Fibroblast of pulmonary artery (primary cell): ENCODE measurements at places on chromosomes 7 and 10.

DNA sequence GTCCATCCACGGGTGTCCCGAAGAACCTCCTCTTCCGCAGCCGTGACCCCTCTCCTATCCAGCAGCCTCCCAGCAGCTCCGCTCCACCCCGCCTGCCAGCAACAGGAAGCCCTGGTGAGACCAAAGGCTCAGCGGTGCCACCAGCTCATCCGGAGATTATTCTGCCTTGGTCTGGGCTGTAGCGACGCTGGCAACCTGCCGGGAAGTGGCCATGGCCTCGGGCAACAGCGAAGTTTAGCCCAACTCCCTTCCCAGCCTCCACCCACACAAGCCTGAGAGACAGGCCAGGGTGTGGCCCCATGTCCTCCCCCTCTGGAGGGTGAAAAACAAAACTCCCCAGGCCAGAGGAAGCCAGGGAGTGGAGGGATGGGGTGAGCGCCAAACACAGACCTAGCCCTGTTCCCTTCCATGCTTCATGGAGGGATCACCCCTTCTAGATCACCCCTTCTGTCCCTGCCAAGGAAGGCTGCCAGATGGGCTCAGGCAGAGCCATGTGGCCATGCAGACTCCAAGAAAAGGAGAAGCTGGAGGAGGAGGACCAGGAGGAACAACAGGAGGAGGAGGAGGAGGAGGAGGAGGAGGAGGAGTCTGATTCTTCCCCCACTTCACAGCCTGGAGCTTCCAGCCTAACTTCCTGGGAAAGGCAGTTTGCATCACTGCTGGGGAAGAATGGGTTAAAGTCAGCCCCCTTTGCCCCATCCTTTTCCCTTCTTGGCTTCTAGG lies 918 bp downstream of the CALHM2 start:
- peak; percentile 42 for DNase-seq

DNA sequence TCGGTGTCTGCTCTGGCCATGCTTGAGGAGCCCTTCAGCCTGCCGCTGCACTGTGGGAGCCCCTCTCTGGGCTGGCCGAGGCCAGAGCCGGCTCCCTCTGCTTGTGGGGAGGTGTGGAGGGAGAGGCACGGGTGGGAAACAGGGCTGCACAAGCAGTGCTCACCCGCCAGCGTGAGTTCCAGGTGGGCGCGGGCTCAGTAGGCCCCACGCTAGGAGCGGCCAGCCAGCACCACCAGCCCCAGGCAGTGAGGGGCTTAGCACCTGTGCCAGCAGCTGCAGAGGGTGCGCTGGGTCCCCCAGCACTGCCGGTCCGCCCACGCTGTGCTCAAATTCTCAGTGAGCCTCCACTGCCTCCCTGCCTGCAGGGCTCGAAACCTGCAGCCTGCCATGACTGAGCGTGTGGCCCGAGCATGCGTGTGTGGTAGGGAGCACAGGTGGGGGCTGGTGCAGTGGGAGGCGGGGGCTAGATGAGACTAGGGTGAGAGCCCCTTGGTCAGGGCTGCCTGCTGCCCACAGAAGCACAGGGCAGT lies 223.0 kb downstream of the ZNF248 start:
- DNase-seq = no peak

- DNase-seq = no peak
Measured at GRCh38 chr7:113548137-113548536, 370.7 kb downstream of the PPP1R3A start.

GRCh38 chr10:121418126-121418777 lies 180.0 kb downstream of the FGFR2 start:
- no peak for DNase-seq

DNA sequence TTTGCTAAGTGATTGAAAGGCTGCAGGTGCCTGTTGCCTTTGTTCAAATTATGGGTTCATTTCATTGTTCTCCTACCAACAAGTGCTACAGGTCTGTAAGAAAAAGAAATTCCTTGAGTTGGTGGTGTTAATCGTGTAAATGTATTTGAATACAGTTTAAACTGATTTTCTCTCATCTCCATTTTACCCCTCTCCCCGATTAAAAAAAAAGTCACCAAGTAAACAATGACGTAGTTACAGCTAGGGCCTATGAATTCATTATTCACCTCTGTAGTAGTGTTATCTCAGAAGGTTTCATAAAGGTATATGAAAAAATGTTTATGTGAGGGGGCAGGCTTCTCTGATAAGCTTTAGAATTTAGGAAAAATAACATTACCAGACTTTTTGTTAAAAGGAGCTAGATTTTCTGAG lies 1.1 kb downstream of the REEP3 start:
- DNase-seq = peak; percentile 17

DNA sequence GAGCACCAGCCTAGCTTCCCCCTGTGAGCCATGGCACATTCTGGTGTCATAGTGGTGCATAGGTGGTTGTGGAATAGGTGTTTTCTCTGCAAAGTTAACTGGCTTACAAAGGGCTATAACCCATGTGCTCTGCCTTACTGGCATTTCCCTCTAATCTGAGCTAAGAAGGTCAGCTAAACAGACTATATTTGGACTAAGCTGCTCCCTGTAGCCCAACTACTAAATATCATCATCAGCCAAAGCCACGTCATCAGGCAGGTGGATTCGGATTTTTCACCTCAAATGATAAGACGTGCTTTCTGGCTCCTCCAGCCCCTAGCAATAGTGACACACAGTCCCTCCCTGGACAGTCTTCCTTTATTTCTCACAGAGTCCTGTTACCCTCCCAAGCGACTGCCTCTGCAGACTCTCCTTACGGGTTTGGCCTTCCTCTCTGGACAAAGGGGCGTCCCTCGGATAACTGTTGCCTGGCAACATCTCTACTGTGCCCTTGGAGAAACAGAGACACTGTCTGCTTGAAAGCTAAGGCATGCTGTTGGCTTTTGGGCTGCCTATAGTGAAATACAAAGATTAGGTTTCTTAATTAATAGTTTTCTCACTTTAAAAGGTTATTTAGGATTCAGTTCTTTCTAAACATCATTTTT lies 9.1 kb downstream of the SLC13A4 start:
- DNase-seq = no peak

- DNase-seq = no peak
Measured at GRCh38 chr10:24476913-24477701, 246.6 kb downstream of the ARHGAP21 start.

GRCh38 chr7:96870934-96871333 lies 134.4 kb upstream of the DLX6 start:
- DNase-seq = no peak

DNA sequence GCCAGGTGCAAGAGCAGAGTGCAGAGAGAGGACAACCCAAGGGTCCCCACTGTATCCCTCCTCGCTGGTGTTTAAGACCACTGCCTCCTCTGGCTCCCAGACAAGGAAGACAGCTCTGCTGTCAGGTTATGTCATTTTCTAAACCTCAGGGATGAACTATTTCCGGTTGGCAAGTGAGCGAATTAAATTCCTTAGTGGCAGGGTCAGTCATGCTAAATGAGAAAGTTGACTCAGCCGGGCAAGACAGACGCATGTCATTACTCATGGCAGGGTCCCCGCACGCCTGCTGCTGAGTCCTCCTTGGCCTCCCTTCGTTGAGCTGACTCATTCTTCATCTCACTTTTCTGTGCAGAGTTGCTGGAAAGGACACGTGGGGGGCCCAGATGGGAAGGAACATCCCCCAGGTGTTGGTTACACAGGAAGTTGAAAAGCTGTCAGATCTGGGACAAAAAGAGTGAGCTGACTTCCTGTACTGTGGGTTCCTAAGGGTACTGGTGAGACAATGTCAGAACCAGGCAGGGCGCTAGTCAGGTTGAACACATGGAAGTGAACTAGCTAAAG lies 47.1 kb upstream of the UCN3 start:
- DNase-seq = peak; percentile 70

DNA sequence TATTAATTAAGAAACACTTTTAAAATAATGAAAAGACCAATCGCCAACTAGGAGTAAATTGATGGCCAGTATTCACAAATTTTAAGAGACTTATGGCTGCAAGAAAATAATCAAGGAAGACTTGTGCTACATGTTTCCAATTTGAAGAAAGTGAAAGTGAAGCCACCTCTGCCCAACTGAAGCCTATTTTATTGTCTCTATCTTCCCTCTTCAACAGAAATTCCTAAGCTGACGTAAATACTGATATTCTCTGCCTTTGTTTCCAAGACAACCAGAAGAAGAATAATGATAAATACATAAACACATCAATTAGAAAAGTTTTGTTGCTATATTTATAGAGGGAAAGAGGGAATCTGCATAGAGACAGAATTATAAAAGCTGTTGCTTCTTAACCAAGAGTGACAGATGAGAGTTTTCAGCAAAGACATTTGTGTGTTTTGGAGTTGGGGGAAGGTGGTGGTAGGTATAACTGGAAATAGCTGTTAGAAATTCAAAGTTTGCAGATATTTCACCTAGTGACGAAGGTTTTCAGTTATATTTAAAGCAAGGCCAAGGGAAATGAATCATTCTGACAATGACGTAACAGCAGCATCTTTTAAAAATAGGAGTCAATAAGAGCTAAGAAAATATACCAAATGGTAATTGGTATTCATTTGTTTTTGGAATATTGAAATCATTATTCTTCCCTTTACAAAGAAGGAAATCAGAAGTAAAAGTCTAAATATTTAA lies 576.6 kb upstream of the SORCS1 start:
- peak; percentile 68 for DNase-seq

GRCh38 chr10:48907730-48908129 lies 31.9 kb downstream of the LRRC18 start:
- no peak for DNase-seq

DNA sequence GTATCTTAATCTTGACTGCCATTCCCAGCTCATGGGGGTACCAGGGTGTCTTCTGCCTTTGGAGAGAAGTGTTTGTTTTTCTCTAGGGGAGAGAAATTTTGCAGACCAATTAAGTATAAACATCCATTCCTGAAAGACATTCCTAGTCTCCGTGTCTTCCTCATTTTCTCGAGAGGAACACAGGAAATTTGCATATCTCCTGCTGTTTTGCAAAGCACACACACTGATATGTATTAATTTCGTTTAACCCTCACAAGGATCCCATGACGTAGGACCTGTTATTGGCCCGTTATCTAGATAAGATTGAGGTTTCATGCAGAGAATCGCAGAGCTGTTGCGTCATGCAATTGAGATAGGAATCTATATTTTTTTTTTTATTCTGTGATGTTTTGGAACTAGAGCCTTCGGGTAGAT lies 944 bp downstream of the RHBDD2 start:
- peak; percentile 53 for DNase-seq

DNA sequence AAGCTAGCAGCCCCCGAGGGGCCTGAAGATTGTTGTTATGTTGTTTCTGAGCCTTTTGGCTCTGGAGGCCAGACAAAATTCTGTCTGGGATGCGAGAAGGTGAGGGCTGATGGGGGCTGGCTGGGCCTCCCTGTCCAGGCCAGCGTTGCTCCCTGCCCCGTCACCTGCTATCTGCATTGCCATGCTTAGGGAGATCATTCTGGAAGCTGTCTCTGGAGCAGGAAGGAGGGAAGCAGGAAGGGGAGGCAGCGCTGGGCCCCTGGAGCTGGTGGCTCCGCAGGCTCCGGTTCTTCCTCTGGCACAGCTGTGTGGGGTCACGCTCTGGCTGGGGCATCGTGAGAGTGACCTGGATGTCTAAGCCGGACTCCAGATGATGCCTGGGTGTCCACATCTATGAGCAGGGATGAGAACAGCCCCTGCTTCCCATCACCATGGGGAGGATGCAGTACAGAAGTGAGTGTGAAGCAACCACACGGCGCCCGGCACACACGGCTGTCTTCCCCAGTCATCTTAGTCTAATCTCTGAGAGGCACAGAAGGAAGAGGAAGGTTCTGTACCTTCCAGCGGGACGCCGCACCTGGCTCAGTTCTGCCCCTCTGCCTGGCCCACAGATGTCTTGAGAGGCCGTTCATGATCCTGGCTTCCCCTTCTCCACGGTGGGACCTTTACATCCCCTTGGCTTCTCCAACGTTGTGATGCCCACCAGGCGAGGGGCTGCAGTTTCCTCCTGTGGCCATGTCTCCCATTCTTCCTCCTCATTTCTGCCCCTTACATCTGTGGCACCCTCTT lies 11.9 kb upstream of the NPS start:
- no peak for DNase-seq

DNA sequence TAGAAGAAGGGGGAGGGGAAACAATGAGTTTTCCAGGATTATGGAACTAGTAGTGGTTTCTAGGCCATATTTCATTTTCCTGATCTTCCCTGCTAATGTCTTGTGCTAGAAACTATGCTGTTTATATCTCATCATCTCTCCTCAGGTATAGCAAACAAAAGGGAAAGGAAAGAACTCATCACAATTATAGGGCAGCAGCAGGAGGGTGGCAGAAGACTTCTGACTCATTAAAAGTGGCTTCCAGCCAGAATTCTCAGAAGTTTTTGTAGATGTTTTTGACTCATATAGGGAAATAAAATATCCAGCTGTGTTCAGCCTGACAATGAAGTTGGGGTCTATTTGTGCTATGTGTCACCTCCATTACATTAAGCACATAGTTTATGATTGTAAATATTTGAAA lies 6.5 kb downstream of the AHR start:
- peak; percentile 86 for DNase-seq

- peak; percentile 90 for DNase-seq
Measured at GRCh38 chr7:80721883-80722615, 83.6 kb downstream of the CD36 start.

- DNase-seq = no peak
Measured at GRCh38 chr7:55135462-55135861, 116.6 kb downstream of the EGFR start.

GRCh38 chr7:6158424-6159096 lies 113.9 kb downstream of the CYTH3 start:
- DNase-seq = no peak

- peak; percentile 77 for DNase-seq
Measured at GRCh38 chr7:81600608-81601007, 169.2 kb downstream of the HGF start.

- no peak for DNase-seq
Measured at GRCh38 chr10:79269443-79269842, 77.8 kb upstream of the PPIF start.

- DNase-seq = no peak
Measured at GRCh38 chr7:92631067-92631849, 41.1 kb upstream of the FAM133B start.

DNA sequence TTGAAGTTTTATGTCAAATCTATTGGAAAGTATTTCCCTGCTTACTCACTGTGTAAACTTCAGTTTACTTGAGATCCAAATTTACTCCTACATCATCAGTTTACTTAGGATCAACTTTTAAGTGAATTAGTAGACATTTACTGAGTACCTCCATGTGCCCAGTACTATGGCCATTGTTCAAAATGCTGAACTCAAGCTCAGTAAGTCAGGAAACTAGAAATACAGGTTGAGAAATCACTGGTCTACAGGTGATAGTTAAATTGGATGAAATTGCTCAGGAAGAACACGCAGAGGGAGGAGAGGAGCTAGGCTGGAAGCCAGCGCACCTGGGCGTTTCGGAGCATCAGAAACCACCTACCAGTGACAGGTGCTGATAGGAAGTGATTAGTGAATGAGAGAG lies 25.5 kb upstream of the EBLN1 start:
- no peak for DNase-seq
